ENCODE measurements at places on chromosomes 2 and 18.
A peak's percentile ranks its signal among the peaks of the same experiment; 100 is the strongest.

DNA sequence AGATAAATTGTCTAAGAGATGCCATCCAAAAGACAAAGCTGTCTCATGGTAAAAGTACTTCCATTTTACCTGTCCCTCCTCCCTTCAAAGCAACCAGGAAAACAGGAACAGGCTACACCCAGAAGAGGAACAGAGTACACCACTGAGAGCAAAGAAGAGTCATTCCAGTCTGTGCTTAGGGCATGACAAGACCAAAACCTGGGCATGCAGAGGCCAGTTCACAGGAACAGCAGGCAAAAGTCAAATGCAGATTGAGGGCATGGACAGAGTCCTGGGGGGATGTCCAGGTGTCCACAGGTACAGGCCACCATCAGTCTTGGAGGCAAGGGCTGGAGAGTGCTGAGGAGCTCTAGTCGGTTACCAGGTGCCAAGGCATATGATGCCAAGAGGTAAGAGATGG, 23.7 kb downstream of the PLEK start:
- DNase-seq: no peak

DNA sequence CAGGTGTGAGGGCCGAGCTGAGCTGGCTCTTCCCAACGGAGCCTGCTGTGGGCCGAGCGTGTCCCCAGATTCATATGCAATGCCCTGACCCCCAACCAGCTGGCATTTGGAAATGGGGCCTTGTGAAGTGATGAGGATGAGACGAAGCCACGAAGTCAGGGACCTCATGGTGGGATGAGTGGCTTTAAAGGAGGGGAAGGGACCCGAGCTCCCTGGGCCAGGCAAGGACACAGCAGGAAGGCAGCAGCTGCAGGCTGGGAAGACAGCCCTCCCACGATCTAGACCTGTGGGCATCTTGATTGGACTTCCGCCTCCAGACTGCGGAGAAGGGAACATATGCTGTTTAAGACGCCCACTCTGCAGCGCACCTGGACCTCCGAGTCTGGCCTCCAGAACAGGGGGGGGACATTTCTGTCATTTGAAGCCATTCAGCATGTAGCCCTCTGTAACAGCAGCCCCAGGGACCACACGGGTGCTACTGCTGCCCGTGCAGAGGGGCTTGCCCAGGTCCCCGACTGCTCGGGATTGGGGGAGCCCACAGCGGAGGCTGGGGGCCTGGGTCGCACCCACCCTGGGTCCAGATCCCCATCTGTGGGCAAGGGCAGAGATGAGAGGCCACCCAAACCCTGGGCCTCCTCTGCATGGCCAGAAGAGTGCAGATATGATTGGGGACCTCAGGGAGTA, 27.2 kb downstream of the KIF1A start:
- no peak for DNase-seq

- DNase-seq: no peak
Observed at GRCh38 chr2:158213773-158214172, 112.1 kb downstream of the UPP2 start.

DNA sequence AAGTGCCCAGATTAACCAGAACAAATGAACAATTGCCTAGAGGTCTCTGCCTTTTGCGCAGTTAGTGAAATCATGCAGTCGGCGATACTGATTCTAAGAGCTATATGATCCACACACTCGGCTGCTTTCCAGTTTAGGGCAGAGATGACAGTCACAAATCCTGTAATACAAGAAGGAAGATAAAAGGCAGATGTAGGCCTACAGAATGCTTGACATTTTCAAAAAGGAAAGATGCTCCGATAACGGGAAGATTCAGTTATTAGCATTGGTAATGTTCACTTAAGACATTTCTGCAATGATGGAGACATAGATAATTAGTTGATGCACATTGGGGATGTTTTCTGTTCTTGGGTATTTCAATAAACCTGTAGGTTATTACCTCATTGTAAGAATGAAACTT, 19.5 kb downstream of the NYAP2 start:
- no peak for DNase-seq

DNA sequence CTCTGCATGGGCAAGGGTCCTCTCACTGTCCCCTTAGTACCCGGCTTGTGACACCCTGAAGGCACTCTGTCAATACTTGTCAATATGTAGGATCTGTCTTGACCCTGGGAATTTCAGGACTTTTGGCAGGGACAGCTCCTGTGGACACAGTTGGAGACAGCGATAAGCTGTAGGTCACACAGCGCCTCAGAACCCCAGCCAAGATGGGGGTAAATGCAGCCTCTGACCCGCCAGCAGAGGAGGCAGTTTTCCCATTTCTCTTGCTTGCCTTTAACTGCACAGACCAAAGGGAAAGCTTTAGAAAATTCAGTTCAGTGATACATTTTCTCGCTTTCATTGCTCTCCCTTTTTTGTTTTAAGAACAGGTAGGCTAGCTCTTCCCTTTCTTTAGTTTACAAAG, 54.8 kb upstream of the KLHL29 start:
- DNase-seq: no peak

DNA sequence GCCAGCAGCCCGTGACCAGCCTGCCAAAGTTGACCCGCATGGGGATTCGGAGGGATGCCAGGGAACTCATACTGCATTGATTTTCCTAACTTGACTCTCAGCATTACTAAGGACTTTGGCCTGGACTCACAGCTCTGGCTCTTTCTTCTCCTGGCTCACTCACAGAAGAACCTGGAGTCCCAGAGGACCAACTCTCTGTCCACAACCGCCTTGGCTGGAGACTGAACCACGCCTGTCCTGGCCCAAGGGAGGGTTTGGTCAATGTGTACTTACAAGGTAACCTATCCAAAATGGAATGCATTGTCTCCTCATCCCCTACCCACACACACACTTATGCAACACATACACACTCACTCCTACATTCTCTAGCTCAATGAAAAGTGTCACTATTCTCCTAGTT, 135.6 kb upstream of the KLHL29 start:
- no peak for DNase-seq

DNA sequence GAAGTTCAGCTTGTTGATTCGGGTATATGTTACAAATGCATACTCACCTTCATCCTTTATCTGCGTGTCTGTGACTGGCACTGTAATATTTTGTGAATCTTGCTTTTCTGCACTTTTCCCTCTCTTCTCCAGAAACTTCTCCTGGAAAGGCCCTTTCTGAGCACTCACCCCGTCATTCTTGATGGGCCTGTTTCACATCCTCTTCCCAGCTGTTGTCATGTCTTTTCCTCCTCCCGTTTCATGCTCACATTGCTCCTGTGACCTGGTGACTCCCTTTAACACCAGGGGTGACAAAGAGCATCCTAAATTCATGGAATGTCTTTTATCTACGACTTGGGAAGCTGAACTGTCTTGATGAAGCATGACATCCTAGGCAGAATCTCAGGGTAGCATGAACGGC, 65.8 kb downstream of the CD8B2 start:
- no peak for DNase-seq

DNA sequence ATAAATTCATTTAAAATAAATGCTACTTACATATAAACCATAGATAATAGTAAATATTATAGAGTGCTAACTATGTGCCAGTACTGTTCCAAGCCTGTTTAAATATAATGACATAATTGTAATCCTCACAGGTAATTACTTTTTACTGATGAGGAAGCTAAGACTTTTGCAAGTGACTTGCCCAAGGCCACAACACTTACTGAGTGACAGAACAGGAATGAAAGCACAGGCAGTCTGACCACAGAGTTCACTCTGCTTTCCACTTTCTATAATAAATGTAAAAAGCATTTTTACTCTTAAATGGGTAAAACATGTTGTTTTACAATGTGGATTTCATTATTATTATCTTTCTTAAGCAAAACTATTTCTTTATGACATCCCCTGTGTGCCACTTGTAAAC, 537.8 kb upstream of the SLC39A10 start:
- DNase-seq: no peak

DNA sequence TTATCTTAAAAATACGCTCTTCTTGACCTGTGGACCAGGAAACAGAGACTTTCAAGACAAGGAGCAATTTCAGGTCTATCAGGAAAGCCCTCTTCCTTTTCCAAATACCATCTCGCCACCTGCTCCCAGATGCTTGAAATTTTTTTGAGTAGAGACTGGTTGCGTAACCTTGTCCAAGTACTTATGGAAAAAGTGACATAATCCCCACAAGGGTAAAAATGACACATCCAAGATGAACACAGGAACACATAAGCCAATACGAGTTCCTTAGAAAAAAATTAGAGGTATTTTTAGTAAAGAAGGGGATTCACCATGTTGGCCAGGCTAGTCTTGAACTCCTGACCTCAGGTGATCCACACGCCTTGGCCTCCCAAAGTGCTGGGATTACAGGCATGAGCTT, 1.8 kb downstream of the SERPINB13 start:
- DNase-seq: no peak

DNA sequence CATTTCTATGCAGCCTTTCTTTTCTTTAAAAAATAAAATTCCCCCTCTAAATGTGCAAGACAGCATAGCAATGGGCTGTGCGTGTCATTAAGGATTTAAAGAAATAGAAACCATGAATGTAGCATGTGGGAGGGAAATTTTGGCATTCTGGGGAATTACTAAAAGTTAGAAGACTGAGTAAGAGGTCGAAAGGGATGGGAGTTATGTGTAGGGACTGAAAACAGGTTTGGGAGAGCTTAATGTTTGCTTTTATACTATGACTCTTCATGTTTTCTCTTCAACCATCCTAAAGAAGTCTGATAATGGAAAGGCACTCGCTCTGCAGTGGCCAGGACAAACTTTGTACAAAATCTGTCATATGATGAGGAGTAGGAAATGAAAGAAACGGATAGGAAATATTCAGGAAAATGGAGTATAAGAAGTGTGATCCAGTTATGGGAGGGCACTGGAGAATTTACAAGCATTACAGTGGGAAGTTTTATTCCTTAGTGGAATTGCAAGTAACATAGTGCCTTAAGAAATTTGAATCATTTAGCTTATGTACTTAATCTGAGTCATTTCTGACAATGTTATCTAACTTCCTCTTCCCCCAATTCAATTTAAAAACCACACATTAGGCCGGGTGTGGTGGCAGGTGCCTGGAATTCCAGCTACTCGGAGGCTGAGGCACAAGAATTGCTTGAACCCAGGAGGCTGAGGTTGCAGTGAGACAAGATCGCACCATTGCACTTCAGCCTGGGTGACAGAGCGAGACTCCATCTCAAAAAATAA, 20.6 kb downstream of the TMEM87B start:
- DNase-seq: no peak

DNA sequence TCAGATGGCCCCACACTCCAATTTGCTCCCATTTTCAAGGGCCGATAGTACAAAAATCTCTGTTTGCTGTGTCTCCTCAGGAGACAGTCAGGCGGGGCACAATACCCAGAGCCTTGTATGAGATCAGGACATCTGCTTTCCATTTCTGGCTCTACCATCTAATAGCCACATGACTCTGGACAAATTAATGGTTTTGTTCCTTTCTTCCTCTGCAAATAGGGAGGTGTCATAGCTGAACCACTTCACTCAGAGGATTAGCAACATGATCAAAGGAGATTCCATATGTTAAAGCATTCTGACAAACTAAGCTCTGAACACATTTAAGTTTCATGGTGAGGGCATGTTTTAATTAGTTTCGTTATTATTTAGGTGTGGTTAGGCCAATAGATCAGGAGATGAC, 602.1 kb upstream of the SYT4 start:
- DNase-seq: no peak

GRCh38 chr2:64327510-64328414, 126.2 kb upstream of the LGALSL start:
- peak; percentile 55 for DNase-seq

GRCh38 chr18:5376986-5377385, 81.5 kb upstream of the ZBTB14 start:
- DNase-seq: no peak
